ENCODE measurements at places on chromosomes 4 and X.
A peak's percentile ranks its signal among the peaks of the same experiment; 100 is the strongest.

DNA sequence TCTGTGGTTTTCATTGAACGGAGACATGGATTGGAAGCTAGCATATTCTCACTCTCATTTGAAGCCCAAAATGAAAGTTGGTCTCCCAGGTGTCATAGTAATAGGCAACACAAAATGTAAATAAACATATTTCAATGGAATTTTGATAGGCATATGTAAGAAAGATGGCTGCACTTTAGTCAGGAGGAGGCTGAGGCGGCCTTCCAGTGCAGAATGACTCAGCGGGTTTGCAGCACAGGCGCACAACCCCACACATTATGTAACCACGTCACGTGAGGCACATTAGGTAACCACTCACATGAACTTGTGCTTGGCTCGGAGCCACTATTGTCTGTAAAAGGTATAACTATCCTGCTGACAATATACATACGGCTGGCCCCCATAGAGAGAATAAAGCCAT is 381.7 kb downstream of the GPAT3 start:
- DNase-seq, result no peak

- no peak for DNase-seq
Observed at GRCh38 chrX:82813671-82814078, 694.4 kb upstream of the POU3F4 start.

DNA sequence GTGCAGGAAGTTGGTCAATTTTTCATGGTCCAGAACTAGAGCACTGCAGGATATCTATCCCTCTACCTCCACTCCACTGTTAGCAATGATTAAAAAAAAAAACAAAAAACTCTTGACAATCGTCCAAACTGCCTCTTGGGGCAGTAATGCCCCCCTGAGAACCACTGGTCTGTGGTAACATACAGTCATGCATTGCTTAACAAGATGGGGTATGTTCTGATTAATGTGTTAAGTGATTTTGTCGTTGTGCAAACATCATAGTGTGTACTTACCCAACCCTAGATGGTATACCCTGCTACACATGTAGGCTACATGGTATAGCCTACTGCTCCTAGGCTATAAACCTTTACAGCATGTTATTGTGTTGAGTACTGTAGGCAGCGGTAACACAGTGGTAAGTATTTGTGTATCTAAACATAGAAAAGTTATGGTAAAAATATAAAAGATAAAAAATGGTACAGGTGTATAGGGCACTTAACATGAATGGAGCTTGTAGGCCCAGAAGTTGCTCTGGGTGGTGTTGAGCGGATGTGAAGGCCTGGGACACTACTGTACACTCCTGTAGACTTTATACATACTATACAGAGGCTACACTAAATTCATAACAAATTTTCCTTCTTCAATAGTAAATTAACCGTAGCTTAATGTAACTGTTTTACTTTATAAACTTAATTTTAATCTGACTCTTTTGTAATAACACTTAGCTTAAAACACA is 34.1 kb downstream of the ART3 start:
- DNase-seq, result no peak

DNA sequence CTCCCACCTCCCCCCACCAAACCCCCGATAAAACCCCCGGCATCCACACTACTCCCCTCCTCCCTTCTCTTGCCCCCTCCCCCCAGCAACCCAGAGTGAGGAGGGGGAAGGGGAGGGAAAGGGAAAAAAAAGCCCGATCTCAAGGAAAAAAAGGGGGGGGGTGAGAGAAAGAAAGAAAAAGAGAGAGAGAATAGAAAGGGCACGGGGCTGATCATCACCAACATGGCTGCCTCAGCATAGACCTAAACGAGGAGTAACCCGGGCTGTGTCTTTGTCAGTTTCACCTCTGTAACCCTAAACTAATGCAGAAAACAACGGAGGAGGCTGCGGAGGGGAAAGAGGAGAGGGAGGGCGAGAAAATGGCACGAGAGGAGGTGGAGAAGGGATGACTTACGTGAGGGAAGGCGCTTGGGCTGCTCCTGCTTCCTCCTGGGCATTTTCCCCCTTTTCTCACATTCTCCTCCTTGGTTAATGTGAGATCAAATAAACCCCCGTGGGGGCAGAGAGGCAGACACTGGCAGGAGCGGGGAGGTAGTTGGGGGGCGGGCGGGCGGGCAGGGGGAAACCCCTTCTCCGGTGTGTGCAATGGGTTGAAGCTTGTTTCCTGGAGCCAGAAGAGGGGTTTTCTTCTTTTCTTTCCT is 532 bp downstream of the ZNF827 start:
- no peak for DNase-seq

DNA sequence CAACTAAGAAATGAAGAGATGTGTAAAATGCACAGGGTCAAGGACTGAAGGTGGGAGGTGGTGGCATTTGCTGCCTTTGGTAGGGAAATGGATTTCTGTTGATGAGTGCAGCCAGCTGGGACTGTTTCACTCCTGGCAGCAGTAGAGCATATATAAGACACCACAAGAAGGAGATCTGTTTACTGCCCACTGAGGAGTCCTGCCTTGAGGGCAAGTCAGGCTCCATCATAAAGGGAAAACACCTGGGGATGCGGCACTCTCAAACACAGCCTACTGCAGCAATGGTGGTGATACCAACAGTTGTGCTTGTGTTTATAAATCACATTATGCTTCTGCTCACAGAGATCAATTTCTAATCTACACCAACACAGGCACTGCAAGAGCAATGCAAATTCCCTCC is 222.1 kb downstream of the TACR3 start:
- no peak for DNase-seq

DNA sequence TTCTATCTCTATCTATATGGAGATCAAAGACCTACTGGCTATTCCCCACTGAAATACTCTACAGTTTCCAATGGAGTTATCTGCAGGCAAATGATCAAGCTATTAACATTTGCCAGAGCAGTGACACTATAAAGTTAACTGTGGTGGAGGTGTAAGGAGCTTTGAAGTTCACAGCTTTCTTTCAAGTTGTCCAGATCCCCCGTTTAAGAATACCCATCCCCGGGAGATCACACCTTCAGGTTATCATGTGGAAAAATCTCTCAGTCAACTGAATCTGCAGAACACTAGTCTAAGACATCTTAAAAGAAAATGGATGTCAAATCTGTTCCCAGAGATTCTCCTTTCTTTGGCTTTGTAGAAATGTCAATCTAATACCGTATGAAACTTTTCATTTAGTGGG is 80.1 kb downstream of the GPC3 start:
- no peak for DNase-seq

GRCh38 chr4:47640911-47641310 is 155.8 kb downstream of the ATP10D start:
- DNase-seq, result no peak

GRCh38 chrX:108064613-108065012 is 19.7 kb downstream of the VSIG1 start:
- DNase-seq, result no peak

GRCh38 chrX:9539605-9540387 is 74.9 kb downstream of the TBL1X start:
- no peak for DNase-seq

GRCh38 chrX:48683411-48683982 is at the start of gene WAS:
Gene WAS, plus strand, starts transcription at chrX:48683799. Its CDS starts 55 bp downstream, at chrX:48683854.
- peak; percentile 39 for DNase-seq

GRCh38 chr4:81214881-81215868 is at the start of gene PRKG2:
Gene PRKG2, minus strand, starts transcription at chr4:81215222. Its CDS starts 10,175 bp downstream, at chr4:81205047.
- DNase-seq, result no peak

DNA sequence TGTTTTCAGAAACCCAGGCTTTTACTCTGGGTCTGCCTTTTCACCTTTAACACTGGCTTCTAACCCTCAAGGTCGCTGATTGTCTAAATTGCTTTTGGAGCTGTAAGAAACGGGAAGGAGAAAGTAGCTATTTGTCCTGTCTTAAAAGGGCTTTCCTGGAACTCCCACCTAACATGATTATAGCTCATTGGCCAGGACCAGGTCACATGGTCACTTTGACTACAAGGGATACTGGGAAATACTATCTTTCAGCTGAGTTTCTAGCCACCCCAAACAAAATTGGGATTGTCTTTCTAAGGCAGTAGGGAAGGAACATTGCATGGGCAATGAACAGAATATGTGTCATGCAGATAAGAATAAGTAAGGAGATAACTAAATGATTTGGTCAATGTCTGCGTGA is 106.7 kb upstream of the ARHGAP24 start:
- DNase-seq, result no peak

GRCh38 chr4:89562746-89563145 is 255.1 kb upstream of the GPRIN3 start:
- DNase-seq, result no peak

- DNase-seq, result peak; percentile 31
Observed at GRCh38 chr4:125314676-125315575, at the start of gene FAT4. Gene FAT4, plus strand, starts transcription at chr4:125314955. Its CDS starts 1,457 bp downstream, at chr4:125316412.

- DNase-seq, result peak; percentile 46
Observed at GRCh38 chr4:10690185-10690907, 5.8 kb upstream of the CLNK start.

DNA sequence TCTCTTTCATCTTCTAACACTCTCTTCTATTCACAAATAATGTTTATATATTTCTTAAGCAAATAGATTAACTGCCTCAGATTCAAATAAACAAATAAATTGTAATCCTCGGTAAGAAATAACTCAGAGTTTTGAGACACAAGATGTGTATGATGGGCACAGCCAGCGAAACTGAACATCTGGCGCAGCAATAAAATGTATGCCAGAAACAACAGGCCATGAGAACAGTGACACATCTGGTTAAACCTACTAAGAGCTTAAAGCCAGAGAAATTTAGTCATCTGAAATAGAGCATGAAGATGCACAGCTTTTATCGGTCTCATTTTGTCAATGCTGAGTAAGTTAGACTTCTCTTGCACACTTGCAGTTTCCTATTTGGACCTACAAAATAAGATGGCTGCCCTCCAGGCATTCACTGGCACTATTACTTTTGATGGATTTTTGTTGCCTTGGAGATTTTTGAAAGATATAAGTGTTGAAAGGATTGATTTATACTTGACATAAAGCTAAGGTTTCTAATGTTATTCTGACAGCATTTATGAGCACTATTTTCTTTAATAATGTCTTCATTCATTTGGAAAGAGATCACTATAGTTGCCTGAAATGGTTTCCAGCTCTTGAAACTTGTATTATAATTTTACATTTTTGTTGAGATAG is 1444.0 kb downstream of the PCDH18 start:
- no peak for DNase-seq

DNA sequence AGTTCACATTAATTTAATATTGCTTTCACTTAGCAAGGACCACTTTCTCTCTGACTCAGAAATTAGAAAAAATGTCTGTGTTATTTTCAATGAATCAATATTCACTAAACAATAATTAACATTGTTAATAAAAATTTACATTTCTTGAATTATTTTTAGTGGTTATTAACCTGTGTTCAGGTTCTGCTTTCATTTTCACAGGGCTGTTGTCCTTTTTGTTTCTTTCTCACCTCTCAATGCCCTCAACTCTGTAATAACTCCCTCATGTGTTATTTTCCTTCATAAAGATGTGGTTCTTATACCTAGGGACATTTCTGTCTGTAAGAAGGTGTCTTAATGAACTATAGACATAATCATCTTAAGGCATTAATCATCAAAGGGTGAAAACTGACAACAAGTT is 43.1 kb upstream of the PRR27 start:
- DNase-seq, result no peak

DNA sequence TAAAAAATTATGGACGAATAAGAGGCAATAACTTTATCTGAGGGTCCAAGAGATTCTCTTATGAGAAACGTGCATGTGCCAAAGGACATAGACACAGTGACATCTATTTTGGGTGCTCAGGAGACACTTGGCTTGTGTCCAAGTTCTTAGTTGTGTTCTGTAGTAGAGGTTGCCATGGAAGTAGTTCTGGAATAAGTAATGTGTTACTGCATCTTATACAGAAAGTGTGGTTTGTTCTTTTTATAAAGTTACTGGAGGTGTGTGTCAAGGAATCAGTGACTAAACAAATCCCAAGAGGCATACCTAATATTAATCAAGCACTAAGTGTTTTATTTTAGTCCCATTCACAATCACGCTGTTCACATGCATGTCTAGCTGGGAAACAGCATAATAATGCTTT is 305.7 kb downstream of the ARHGAP24 start:
- DNase-seq, result no peak

- DNase-seq, result no peak
Observed at GRCh38 chr4:70895405-70895804, 6.8 kb upstream of the MOB1B start.

- no peak for DNase-seq
Observed at GRCh38 chr4:37358748-37359147, 114.2 kb downstream of the NWD2 start.

GRCh38 chr4:188300385-188300784 is 161.1 kb downstream of the TRIML1 start:
- no peak for DNase-seq

DNA sequence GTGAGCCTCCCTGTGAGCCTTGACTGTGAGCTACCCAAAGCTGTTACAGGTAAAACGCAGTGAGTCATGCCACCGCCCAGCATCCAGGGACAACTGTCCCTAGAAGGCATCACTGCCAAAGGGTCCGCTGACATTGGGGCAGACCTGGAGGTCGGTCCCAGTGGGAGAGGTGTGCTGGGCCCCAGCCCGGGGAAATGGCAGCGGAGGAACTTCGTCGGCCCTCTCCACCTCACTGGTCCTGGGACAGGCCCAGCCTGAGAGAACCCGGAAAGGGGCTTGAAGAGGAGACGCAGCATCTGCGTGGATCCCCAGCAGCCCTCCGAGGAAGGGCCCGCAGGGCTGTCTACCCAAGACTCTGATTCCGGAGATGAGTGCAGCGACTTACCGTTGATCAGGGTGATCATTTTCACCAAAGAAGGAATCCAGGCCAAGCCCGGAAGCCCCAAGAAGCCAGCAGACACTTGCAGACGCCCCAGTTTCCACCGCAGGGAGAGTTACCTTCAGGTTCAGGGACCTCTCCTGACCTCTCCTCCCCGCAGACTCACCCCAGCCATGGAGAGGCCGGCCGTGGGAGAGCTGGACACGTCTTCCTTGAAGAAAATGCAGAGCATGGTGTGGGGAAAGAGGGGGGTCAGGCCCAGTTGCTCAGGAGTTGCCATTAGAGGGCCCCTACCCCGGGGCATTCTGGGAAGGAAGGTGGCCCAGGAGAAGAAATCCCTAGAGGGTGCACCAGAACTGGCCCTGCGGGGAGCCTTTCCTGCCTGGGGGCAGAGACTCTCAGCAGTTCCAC is 51.2 kb downstream of the CXorf49B start:
- DNase-seq, result no peak

GRCh38 chr4:56243107-56243506 is 144.2 kb downstream of the AASDH start:
- no peak for DNase-seq

DNA sequence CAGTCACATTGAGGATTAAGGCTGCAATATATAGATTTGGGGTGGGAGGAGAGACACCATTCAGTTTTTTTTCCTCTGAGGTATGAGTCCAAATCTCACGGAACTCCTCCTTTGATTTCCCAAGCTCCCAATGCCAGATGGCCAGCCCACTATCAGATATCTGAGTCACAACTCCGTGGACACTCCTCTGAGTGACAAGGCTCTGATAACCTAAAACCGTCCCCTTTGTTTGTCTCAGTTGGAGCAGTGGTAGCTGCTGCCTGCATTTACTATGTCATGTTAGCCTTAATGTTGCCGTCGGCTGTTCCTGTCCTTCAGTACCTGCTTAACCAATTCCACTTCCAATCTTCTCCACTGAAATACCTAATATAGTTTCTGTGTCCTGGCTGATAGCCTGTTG is 107.3 kb downstream of the DTHD1 start:
- DNase-seq, result no peak
